D341Med (cell line): ENCODE measurements at places on chromosomes 3 and 15.
A peak's percentile ranks its signal among the peaks of the same experiment; 100 is the strongest.

DNA sequence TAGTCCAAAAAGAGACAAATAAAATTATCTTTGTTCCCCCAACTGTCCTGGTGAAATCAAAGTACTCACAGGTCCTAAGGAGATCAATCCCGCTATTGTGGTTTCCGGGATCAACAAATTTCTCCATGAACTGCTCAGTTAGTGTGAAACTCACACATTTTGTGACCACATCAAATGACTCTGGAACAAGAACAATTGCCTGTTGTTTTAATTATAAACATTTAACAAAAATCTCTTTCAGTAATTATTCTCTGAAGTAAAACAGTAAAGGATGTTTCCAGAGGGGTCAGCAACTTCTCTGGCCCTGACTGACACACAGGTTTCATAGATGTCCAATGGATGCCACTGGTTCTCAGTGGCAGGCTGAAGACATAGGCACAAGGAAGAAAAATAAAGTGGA, 3.9 kb downstream of the CLDND1 start:
- no peak for DNase-seq

GRCh38 chr3:181369637-181370036, 342.1 kb upstream of the SOX2 start:
- no peak for DNase-seq

DNA sequence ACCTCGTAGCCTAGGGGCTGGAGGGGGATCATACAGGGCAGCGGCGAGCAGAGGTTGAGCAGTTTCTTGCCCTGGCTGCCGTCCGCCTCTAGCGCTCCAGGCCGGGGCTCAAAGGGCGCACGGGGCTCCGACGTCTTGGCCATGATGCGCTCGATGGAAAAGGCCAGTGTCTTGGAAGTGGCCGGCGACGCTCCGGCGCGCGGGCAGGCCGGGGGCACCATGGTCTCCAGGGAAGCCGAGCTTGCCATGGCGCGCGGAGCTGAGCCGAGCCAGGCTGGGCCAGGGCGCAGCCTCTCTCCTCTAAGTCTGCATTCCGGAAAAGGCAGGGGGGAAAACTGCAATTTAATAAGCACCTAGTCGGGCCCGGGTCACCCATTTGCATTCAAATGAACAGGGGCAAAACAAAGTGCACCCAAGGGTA, 719 bp downstream of the FEZF2 start:
- no peak for DNase-seq

GRCh38 chr15:36738817-36739216, 159.4 kb downstream of the CDIN1 start:
- no peak for DNase-seq

DNA sequence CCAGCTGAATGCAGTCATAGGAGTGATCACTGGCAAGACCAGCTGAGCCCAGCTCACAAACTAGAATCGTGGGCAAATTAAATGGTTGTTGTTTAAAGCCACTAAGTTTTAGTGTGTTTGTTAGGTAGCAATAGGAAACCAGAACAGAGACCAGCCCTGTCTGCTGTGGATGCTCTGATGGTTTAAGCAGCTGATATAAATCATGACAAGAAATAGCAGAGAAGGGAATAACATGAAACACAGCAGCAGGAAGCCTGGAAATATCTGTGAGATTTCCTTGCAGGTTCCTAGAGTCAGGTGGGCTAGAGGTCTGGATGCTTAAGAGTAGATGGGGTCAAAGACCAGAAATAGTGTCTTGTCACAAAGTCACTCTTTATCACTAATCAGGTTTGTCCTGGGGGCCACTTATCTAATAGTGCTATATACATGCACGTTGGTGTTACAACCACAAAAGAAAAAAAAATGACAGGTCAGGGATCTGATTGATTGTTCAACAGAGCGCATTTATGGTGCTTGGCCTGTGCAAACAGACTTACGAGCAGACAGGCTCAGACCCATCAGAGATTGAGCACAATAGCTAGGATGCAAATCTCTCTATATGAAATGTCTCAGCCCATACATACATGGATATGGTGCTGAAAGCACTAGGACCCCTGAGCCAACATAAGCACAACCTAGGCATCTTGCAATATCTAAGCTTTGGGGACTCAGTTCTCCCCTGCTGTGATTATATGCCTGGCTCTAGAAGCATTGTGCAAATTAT, 967.7 kb downstream of the AGBL1 start:
- DNase-seq: no peak

- no peak for DNase-seq
Observed at GRCh38 chr15:75025548-75026260, 2.3 kb downstream of the PPCDC start.

DNA sequence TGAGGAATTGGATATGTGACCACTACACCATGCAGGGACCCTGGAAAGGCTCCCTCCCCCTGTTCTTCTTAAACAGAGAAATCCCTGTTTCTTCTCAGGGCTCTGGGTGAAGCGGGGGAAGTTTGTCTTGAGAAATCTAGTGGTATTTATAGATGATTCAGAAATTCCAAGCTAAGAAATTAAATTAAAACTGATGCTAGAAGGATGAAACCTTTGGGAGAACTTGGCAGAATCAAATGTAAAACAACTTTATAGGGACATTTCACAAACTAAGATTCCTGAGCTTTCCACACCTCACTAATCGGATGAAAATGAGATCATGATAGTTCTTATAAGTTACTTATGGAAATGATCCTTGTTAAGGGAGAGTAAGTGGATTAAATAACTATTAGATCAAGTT, 54.2 kb downstream of the FBXL2 start:
- peak; percentile 26 for DNase-seq

DNA sequence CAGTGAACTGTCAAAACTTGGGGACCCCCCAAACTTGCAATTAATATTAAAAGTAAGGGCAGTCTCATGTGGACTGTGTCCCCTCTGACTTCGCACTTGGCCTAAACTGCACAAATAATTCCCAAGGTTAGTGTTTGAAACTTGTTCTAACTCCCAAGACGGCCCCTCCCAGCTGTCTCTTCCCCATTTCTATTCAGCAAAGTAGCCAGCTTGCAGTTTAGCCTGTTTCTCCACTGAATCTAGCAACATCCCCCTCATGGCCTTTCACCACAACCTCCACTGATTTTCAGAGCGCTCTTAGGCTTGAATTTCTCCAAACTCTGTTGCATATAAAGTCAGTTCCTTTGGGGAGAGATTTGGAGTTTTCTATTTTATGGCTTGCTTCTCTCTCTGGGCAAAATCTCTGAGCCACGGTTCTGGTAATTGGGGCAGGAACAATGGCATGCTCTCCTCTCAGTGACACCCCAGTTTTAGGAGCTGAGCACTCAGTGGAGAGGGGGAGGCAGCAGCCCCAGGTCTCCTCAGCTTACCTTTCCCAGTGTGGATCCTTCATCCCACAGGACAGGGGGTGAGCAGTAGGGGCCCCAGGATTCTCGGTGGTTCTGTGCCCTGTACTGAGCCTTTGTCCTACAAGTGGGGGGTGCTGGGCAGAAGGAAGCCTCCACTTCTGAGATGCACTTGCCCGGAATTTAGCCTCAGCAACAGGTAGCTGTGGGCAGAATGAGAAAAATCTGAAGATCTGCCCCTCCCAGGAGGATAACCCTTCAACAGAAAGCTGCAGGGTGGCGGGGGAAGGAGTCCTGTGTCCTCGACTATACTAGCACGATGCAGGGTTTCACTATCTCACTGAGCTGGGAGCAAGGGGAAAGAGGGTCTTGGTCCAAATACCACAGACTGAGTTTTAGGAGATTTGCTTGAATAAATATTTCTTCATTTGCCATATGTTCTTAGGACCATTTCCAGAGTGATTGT, 39.3 kb upstream of the GATA2 start:
- no peak for DNase-seq

DNA sequence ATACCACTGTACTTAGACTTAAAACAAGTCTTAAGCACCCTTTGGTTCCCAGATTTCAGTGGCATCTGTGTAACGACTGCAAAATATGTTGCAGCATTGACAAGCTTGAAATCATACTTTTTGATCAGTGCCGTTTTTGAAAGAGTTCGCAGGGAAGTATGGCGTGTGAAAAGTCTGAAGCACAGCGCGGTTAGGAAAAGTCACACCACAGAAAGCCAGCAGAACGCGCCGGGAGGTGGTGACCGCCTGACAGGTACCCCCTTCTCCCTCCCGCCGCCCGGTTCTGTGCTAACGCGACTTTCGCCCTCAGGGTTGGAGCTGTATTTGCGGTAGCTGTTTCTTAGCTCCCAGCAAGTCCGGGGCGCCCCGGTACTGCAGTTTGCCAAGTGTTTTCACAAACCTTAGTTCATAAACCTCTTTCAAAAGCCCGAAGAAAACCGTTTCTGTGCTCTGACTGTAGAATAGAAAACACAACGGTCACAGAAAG, 481 bp upstream of the CRYBG3 start:
- peak; percentile 61 for DNase-seq

DNA sequence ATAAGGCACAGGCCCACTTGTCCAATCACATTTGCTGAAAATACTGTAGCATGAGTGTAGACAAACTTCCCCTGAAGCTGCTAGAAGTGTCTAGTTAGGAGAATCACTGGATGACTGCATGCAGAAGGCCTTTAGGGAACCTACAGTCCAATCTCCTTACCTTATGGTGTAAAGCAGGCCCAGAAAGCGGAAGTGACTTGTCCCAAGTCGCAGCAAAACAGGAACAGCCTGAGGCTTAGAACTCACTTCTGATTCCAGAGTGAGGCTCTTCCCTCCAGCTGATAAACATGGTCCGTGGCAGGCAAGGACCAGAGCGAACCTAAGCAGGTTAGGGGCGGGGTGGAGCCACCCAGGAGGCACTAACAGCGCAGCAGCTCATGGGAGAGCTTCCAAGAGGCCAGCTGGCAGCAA, 2.5 kb downstream of the GRAMD2A start:
- no peak for DNase-seq

- DNase-seq: no peak
Observed at GRCh38 chr15:80467311-80467714, 63.1 kb downstream of the ARNT2 start.

DNA sequence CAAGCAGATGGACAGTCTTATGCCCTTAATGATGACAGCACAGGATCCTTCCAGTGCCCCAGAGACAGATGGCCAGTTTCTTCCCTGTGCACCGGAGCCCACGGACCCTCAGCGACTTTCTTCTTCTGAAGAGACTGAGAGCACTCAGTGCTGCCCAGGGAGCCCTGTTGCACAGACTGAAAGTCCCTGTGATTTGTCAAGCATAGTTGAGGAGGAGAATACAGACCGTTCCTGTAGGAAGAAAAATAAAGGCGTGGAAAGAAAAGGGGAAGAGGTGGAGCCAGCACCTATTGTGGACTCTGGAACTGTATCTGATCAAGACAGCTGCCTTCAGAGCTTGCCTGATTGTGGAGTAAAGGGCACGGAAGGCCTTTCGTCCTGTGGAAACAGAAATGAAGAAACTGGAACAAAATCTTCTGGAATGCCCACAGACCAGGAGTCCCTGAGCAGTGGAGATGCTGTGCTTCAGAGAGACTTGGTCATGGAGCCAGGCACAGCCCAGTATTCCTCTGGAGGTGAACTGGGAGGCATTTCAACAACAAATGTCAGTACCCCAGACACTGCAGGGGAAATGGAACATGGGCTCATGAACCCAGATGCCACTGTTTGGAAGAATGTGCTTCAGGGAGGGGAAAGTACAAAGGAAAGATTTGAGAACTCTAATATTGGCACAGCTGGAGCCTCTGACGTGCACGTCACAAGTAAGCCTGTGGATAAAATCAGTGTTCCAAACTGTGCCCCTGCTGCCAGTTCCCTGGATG, 198.7 kb downstream of the AKAP13 start:
- no peak for DNase-seq

- DNase-seq: no peak
Observed at GRCh38 chr3:30944124-30944523, 49.7 kb upstream of the GADL1 start.

GRCh38 chr3:185753354-185753753, 71.5 kb downstream of the IGF2BP2 start:
- no peak for DNase-seq

DNA sequence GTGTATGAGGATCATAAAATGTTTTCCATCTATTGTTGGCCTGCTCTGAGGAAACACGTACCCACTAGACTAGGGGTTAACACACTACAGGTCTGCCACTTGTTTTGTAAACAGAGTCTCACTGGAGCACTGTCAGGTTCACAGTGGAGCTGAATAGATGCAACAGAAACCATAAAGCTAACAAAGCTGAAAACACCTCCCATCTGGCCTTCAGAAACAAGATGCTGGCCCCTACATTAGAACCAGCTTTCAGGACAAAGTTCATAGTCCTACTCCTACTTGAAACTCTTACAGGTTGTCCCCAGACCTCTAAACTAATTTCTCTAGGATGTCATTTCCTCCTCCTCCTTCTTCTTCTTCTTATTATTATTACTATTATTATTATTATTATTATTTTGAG, 42.3 kb downstream of the SNX4 start:
- no peak for DNase-seq

- DNase-seq: no peak
Observed at GRCh38 chr15:83833569-83833968, 179.6 kb downstream of the ADAMTSL3 start.
